ENCODE measurements at places on chromosomes 5 and 9.

- no peak for DNase-seq
Measured at GRCh38 chr5:135567661-135568060, 11.1 kb downstream of the CXCL14 start.

DNA sequence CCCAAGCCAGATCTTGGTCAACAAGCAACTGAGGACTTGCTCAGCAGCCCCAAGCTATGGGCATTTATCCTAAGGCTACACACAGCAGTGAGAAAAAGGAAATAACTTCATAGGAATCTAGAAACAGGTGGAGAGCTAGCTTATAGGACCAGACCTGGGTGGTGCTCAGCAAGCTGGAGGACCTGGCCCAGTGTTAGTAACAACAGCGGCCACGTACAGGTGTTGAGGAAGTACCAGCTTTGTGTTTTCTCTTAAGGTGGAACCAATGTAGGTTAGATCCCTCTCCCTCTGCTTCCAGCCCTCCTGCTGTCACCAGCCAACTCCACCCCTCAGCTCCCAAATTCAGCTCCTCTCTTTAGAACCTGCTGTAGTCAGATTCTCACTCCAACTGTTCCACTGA lies 43.4 kb downstream of the IRF1 start:
- DNase-seq = no peak

DNA sequence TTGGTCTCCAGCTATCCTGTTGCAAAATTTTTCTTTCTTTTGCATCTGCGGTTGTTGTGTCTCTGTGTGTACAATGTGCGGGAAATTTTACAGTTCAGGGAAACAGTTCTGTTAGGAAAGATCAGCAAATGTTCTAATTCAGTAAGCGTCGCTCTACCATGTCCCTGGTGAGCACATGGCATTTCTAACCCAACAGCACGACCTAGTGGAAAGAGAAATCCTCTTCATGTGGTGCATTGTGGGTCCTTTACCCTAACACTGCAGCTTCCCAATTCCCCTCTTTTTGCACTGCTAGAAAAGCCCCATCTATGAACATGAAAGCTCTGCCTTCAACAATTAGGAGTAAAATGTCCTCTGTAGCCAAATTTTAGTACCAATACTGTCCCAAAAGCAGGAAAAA lies 974.2 kb upstream of the CDH9 start:
- no peak for DNase-seq

DNA sequence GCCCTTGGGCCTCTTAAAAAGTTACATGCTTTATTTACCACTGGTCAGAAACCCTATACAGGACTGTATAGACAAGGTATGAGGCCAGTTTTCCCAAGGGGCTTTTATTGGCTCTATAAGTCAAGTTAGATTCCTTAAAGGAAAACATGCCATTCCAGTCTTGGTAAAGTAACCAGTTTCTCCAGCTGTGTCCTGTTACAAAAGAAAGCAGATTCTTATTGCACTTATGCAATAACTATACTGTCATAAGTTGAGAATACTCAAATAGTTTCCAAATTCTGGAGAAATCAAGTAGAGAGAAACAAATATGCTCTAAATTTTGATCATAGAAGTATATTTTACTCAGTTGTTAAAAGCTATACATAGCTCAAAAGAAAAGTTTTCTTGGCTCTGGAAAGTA lies 47.2 kb downstream of the PTGS1 start:
- no peak for DNase-seq

- DNase-seq = no peak
Measured at GRCh38 chr5:132026516-132027008, 15.1 kb upstream of the ACSL6 start.

GRCh38 chr5:141431286-141431685 lies 979 bp downstream of the PCDHGA12 start:
- no peak for DNase-seq

GRCh38 chr5:65779643-65780042 lies 57.6 kb downstream of the NLN start:
- no peak for DNase-seq

DNA sequence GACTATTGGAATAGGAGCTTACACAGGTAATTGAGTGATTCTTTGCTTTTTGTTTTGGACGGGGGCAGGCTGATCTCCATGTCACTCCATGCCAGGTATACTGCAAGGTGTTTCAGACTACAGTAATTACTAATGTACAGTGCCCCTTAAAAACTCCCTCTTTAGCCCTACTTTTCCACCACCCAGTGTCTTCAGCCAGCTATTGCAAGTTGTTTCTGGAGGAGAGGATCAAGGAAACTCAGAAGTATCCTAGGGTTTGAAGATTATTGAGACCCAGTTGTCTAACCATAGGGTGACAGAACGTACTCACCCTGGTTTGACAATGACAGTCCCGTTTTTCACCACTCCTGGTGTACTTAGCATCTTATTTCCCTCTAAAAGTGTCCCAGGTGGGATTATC lies 13.4 kb downstream of the CFAP95 start:
- no peak for DNase-seq

- no peak for DNase-seq
Measured at GRCh38 chr5:124303366-124303765, 443.1 kb downstream of the ZNF608 start.

DNA sequence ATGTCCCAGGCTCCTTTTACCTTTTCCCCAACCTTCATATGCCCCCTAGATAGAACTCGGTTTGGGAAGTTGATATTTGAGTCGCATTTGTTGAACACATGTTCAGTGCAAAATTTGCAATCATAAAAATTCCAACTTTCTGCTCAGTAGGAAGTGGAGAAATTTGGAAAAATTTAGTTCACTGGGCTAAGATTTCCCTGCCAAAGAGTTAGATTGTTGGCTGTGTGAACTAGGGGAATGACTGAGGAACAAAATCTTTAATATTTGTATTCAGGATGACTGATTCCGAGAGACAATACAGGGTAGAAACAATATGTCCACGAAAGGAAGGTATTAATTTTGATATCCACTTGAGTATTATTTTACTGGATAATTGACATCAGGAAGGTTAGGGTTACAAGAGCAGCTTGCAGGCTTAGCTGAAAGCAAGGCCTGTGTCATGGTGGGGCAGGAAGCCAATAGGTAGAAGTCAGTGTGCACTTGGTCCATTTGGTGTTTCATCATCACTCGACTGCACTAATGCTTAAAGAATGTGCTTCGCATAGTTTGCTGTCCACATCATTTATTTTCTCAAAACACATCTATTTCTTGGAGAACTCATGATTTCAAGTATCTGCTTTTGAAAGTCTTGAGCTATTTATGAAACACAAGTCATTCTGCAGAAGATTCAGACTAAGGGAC lies 59.4 kb upstream of the GNA14 start:
- DNase-seq = no peak

DNA sequence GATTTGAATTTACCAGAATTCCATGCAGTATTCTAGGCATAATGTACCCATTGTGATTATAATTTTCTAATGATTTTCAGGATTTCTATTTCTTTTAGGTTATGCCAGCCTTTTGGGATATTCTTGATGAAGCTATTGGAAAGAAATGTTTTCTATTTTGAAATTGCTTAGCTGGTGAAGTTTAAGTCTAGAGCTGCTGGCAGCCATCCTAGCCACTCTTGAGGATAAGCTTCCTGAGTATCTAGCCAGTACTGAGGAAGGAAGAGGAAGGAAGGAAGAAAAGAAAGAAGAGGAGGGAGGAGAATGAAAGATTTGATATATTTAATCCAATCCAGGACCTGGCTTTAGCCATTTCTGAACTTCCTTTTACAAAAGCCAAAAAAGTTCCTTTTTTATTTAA lies 142.1 kb upstream of the DAB2 start:
- no peak for DNase-seq

DNA sequence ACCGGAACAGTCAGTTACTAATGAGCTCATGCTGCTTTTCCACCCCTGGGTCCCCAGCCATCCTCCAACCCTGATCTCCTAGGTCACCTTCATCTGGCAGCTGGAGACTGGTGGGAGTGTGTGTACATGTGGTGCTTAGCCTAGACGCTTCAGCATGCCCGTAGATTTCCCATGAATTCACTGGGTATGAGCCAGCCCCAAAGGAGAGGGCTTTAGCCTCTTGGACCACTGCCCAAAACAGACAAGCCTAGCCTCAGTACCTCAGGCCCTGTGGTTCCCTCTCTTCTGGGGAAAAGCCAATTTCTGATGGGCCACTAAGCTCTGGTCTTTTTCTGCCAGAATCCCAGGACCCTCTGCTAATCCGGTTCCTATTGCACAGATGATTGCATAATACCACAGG lies 48.0 kb upstream of the ASTN2 start:
- DNase-seq = no peak

All from NCI-H526 (cell line).